ENCODE measurements at places on chromosomes 4 and X.

DNA sequence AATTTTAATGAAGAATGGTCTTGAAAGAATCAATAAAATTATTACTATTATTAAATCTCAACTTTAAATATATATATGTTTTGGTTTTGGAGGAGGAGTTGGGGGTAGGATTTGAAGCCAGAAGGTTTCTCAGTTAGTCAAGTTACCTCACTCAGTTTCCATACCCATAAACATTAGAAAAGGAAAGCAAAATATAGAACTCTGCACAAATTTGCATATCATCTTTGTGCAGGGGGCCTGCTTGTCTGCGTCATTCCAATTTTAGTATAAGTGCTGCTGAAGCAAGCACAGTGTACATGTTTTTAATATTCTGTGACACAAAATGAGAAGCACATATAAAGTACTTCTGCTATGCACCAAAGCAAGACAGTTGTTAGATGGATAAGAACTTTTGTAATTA is 47.5 kb upstream of the SCRG1 start:
- DNase-seq: no peak

GRCh38 chr4:48667148-48667547 is 112.9 kb downstream of the FRYL start:
- DNase-seq: no peak

DNA sequence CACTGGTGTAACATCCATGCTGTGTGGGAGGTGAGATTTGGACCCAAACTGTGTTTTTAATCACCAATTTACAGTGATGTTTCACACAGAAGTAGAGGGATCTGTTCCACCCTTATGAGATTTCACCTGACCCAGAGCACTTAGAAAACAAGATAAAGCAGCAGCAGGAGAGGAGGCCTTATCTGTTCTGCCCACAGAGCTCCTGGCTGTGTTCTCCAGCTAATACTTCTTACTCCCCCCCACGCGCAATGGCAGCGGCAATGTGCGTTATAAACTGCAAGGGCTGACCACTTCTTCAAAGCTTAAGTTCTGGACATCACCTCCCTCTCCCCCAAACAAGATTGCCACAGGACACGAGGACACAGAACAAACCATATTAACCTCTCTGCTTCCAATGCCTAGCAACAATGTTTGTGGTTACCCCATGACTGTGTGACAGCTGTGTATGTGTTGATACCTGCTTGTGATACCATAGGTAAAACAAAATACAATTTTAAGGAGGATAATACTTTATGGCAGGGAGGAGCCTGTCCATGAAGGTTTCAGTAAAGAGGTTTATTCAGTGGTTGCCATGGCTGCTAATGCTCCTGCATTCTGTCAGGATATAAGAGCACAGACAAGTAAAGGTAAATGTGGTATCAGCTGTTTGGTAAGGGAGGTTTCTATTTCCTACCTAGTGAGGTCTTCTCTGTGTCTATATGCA is 210.0 kb downstream of the SOWAHB start:
- no peak for DNase-seq

- no peak for DNase-seq
Measured at GRCh38 chr4:56850910-56851309, 29.4 kb upstream of the SPINK2 start.

DNA sequence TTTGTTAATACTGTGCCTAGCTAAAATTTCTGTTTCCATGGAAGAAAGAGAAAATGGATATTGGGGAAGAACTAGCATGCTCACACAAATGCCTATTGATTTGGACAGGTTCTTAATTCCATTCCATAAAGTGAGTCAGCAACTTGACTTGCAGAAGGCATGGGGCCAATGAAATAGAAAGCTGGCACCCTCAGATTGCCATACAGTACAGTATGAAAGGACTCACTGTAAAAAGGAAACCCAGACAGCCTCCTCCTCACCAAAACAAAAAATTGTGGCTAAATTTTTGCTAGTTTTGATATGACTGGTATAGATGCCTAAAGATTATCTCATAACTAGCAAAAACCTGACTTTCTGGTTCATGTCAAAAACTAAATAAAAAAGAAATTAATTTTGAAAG is 11.2 kb upstream of the TAB3 start:
- DNase-seq: no peak
